ENCODE measurements at places on chromosomes 1 and 21. TPM values are rescaled to one million over a fixed set of nuclear protein-coding genes. Genes with fewer than 3 reads are reported as not detected.

The S100B gene
- total RNA-seq: 0.85 TPM

The GABRD gene
- not detected for total RNA-seq

DNA sequence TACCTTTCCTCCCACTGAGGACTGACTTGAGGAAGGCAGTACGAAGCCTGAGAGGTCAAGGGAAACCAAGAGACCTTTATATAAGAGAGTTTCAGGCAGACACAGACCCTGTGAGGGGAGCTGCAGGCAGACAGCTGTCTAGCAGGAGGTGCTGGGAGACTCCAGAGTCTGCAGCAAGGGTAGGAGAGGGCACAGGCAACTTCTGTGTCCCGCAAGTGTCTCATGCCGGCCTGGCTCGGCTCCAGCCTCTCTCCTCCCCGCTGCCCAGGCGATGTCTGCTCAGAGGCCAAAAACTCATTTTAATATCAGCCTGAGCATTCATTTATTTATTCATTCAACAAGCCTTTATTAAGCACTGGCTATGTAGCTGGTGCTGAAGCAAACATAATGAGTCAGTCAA is 83.0 kb downstream of the KIRREL1 start:
- DNase-seq: no peak

The PLPPR5 gene
- not detected for total RNA-seq

GRCh38 chr1:204194080-204194479 is 2.2 kb downstream of the KISS1 start:
- DNase-seq: no peak

DNA sequence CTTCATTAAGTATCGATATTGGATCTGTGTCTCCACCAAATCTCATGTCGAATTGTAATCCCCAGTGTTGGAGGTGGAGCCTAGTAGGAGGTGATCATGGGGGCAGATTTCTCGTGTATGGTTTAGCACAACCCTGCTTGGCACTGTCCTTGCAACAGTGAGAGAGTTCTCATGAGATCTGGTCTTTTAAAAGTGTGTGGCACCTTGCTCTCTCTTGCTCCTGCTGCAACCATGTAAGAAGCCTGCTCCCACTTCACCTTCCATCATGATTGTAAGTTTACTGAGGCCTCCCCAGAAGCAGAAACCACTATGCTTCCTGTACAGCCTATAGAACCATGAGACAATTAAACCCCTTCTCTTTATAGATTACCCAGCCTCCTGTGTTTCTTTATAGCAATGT is 424.4 kb downstream of the NPHP4 start:
- no peak for DNase-seq

- peak; percentile 41 for DNase-seq
Observed at GRCh38 chr1:234554698-234555311, 55.2 kb downstream of the IRF2BP2 start.

- no peak for DNase-seq
Observed at GRCh38 chr1:115237507-115237906, 100.5 kb downstream of the NGF start.
